ENCODE measurements at places on chromosomes 6 and 20.
A peak's percentile ranks its signal among the peaks of the same experiment; 100 is the strongest.

- DNase-seq = no peak
Measured at GRCh38 chr6:33915134-33915533, 111.3 kb upstream of the MLN start.

- DNase-seq = no peak
Measured at GRCh38 chr6:98380589-98380988, 453.8 kb upstream of the POU3F2 start.

DNA sequence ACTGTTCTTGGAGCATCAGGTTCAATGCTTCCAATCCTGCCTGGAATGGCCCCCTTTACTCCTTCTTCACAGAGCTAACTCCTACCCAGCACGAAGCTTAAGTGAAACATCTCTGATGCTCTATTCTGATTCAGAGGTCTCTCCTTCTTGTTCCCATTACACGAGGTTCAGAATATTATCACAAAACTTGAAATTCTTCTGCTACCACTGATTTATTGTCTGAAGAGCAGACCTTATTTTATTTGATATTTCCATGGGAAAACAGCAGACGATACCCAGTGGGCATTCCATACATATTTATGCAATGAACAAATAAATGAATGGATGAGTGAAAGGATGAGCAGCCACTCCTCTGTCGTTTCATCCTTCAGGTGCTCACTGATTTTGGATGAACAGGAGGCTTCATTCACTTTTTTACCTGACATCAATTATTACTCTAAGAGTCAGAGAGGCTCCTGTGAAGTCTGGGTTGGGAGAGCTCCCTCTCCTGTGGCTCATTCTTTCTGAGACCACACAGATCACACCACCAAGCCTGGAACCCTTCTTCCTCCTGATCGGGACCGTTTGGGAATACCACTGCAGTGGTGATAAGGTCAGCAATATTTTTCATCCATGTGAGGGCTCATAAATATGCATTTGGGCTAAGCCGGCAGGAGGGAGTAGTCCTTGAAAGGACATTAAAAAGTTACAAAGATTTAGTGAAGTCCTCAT is 25.8 kb downstream of the SMLR1 start:
- DNase-seq = no peak

GRCh38 chr20:11702721-11703518 is 214.8 kb upstream of the BTBD3 start:
- no peak for DNase-seq

DNA sequence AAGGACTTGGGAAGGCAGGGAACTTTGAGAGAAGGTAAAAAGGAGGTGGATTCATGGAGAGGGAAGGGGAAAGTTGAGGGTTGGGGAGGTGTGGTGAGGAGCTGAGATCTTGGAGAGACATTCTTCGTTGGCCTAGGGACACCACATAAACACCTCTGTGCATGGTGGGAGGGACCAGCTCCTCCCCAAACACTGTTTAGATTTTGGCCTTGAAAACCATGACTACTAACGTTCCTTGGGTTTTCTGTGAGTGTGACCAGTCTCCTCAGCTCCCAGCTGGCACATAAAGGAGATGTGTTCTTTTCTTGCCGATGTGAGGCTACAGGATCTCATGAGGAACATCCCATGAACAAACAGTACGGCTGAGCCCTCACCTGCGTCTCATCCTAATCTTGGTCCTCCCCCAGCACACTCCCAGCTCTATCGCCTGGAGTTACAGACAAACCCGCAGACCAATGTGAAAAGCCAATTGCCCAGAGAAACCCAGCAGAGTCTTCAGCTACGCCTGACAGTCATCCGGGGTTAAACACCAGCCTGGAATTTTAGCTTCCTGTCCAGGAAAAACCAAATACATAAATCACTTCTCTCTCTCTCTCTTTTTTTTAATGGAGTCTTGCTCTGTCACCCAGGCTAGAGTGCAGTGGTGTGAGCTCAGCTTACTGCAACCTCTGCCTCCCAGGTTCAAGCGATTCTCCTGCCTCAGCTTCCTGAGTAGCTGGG is 22.0 kb upstream of the DDR1 start:
- no peak for DNase-seq

DNA sequence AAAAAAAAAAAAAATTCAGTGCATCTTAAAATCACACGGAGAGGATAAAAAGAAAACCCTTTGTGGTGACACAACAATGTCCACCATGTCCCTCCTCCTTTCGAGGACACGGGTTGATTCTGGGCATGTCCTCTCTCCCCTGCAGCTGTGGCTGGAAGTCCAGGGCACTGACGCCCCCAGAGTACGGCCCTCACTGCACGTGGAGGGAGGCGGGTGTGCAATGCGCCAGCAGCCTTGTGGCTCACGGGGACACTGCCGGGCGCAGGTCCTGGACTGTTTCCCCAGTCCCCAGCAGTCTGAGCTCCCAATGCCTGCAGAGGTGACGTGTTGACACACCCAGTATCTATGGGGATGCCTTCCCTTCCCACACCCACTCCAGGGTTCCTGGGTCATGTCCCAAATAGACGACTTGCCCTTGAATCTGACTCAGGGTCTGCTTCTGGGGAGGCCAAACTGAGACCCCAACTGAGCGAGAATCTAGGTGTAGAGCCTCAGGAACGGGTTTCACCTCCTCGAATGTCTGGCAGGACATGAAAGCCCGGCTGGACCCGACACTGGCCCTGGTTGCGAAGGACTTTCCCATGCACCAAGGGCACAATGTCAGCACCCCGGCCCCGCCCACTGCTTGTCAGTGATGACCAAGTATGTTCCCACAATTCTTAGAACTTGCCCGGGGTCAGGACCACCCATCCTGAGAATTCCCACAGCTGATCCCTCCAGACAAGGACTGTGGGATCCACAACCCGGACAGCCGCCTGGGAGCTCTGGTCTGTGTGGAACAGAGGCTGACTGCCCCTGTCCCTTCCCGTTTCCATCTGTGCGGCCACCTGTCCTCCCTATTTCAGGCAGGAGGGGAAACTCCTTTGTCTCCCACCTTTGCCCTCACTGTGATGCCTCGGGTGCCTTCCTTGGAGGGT is 425.1 kb upstream of the SULF2 start:
- no peak for DNase-seq

DNA sequence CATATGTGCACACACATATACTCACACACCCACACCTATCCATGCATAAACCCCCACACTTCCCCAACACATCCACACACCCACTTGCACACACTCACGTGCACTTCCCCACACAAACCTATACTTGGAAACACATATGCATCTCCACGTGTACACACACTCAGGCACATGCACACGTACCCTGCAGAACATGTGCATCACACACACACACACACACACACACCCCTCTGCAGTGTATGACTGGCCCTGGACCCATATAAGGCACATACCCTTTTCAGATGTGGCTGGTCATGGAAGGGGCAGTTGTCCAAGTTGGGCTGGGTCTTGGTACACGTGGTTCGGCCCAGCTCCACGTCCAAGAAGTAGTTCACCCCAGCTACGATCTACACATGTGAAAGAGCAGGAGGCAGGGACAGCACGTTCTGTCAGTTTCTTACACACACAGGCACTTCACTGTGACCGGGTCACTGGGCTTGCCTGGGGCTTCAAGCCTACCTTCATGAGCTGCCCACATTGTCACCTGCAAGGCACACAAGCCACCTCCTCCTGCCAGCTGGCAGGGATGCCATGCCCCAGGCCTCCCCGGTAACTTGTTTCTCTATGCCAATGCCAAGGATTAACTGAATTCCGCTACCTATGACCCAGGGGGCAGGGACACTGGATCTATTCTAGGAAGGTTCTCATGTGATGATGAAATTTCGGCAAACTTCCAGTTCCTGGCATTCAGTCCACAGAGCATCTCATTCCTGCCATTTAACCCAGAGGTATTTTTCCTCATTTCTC is 2.6 kb downstream of the CST3 start:
- peak; percentile 7 for DNase-seq

GRCh38 chr6:52503851-52504781 is 72.7 kb downstream of the TRAM2 start:
- peak; percentile 47 for DNase-seq

DNA sequence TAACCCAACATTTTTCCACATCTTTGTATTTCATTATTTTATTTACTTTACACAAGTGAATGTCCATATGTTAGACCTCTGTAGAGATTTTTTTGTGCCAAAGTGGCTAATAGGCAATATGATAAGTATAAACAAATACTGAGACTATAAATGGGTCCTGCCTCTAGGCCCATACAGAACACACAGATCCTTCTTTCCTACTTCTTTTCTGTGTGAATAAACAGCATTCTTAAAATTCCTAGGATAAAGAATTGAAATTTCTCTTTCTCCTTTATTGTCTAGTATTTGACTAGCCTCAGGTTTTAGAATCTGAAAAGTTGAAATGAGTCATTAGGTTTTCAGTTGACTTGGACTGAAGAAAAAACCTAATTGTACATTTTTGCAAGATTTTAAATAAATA is 46.3 kb upstream of the HS3ST5 start:
- DNase-seq = no peak

- no peak for DNase-seq
Measured at GRCh38 chr6:13391537-13391936, 63.2 kb upstream of the TBC1D7 start.

DNA sequence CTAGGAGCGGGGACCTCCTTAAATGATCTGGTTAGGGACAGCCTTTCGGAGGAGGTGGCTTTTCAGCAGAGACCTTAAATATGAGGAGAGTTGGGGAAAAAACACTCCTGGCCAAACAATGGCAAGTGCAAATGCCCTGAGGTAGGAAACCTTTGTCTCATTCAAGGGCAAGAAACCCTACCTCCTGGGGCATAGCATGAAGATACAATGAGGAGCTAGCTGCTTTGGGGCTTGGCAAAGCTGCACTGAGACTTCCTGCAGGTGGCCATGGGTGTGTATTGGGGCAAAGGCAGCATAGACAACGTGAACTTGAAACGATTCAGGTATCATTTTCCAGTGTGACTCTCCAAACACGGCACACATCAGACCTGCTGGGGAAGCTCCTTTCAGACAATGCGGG is 30.7 kb downstream of the PMEPA1 start:
- DNase-seq = no peak

DNA sequence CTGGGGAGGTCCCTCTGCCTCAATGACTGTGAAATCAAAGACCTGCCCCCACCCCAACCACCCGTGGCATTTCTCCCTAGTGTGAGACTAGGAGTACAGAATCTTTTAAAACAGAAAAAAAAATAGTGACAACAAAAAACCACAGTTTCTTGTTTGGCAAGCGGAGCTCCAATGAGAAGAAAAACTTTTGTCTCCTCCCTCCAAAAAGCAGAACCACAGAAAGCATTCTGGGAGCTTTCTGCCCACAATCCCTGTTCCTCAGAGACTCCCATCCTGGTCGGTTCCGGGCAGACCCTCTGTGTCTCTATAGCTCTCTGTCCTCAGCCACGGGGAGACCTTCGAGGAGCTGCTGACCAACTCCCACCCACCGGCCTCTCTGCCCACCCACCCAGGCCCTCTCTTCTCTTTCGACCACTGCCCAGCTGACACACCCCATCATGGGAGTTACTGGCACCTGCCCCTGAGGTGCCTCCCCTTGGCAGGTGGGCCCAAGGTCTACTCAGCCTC is 4.9 kb downstream of the PREX1 start:
- DNase-seq = no peak

DNA sequence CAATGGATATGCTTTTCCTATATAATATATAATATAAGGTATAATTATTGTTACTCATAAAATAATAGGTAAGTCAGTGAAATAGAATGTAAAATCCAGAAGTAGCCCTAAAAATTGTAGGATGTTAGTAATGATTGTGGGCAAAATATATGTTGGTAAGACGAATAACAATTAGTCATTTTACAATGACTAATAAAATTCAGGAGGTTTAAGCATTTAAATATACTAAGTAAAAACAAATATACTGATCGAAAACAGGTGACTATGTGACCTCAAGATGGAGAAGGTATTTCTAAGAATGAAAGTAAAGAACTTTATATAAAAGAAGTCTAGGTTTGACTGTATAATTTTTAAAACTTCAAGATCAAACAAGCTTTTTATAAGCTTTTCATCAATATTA is 28.9 kb downstream of the FUCA2 start:
- no peak for DNase-seq

DNA sequence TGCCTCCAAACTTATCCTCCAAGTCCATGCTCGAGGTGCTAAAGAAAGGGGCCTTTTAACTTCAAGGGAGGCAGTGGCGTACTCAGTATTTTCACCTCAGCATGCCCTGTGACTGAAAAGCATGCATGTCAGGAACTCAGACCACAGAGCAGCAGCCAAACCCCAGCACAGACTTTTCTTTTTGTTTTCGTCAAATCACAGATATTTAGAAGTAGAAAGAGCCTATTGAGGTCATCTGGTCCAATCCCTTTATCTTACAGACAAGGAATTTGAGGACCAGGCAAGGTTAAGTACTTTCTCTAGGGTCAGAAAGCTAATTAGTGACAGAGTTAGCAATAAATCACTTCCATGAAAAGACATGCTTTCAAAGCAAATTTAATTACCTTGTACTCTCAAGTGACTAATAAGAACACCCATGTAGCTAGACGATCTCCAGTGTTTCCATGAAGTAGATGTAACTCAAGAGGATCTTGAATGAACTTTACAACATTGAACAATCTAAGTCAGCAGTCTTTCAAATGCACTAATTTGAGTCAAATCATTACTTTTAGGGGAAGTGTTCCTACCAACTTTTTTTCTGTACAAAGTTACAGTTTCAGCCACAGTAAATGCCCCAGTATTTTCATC is 35.9 kb downstream of the MOXD1 start:
- DNase-seq = no peak

GRCh38 chr6:108434222-108434621 is 126.5 kb upstream of the FOXO3 start:
- DNase-seq = no peak

GRCh38 chr20:51446656-51447055 is 95.9 kb downstream of the NFATC2 start:
- DNase-seq = no peak

DNA sequence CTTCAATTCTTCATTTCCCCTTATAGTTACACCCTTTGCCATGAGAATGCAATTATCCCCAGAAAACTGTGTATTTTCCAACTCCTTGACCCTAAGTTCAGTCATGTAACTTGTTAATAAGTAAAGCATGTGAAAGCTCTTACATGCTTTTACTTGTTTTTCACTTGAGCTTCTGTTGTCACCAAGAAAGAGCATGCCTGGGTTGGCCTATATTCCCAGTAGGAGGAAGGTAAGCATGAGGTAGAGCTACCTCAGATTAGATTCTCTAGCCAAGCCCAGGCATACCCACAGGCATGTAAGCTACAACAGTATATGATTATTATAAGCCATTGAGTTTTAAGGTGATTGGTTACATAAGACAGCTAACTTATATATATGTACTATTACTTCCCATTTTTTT is 101.7 kb upstream of the SMLR1 start:
- no peak for DNase-seq

DNA sequence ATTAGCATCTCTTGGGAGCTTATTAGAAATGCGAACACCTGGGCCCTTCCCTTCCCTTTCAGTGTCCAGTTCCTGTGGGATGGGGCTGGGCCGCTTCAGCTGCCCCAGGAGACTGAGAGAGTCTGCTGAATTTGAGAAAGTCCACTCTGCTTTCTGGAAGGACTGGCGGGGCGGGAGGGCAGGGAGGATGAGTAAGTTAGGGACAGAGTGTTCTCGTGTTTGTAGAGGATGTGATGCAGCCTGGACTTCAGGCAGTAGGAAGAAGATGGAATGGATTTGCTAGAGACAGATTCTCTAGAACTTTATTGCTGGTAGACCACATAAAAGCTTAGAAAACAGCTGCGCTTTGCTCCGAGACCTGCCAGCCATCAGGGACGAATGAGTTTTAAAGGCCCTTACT is 1.1 kb upstream of the TULP4 start:
- DNase-seq = no peak

- no peak for DNase-seq
Measured at GRCh38 chr6:141394565-141395051, 738.1 kb upstream of the GJE1 start.

- DNase-seq = no peak
Measured at GRCh38 chr20:16556301-16556700, 16.9 kb downstream of the KIF16B start.

Measured in D341Med (cell line).